Stimulated activated CD4-positive, alpha-beta T cell treated with anti-CD3 and anti-CD28 coated beads, TNF-alpha, amount 100 ng/mL, for 4 hours (primary cell): ENCODE measurements at places on chromosomes 13 and 19.

DNA sequence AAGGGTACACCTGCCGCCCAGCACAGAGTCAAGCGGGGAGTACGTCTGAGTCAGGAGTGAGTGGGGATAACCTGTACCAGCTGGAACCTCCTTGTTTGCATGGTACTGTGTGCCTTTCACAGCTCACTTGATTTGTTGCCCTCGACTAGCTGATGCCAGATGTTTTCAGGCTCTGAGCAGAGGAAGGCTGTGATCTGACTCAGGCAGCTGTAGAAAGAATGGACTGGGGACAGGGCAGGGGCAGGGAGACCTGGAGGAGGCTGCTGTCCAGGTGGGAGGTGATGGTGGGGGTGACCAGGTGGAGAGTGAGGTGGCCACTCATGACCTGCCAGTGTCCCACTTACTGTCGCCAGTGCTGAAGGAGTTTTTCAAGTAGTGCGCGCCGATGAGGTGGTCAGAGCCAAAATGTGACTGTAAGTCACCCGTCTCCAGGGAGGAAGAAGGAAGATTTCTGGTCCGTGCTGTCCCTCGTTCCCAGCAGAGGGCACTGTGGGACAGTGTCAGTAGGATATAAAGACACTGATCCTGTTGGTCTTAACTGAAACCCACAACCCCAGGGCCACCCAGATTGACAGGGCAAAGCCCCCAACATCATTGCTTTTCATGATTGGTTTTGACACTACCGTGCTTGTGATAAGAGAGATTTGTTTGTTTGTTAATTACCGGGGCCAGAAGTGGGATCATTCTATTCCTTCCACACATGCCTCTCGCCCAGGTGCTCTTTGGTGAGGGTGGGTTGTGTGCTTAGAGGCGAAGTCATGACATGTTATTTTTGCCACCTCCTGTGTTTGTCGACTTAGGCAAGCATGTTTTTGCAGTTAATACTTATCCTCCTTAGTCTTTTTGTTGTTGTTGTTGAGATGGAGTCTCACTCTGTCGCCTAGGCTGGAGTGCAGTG is 128.4 kb downstream of the DPF1 start:
- DNase-seq, result peak; percentile 22

GRCh38 chr19:17332677-17333581 is 1.7 kb downstream of the ANO8 start:
- DNase-seq, result no peak

DNA sequence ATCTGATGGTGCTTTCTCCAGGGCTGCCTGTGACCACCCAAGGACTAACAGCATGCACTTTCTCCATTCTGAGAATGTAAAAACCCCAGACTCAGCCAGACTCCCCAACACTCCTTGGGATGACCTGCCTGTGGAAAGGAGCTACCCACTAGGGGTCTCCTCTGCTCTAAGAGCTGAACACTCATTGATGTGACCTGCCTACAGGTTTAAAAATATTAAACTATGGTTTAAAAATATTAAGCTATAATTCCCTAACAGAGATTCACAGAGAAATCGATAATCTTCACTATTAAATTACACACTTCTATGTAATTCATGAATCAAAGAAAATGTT is 696.2 kb upstream of the SLITRK5 start:
- no peak for DNase-seq

- DNase-seq, result no peak
These were observed 88.4 kb upstream of the IRS2 start for GRCh38 chr13:109874484-109875454.

- no peak for DNase-seq
These were observed 24.4 kb downstream of the GRIK5 start for GRCh38 chr19:42045575-42045974.

DNA sequence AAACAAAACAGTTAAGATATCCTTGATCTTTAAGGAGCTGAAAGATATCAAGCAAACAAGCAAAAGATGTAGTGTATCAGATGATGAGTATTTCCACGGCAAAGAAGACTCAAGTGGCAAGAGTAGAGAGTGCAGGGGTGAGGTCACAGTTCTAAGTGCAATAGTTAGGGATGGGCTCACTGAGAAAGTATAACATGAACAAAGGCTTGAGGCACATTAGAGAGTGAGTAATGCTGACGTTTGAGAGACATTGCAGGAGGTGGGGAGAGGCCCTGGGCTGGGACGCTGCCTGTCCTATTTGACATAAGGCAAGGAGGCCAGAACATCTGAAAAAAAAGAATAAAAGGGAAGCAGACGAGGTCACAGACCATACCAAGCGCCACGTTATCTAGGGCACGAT is 1.4 kb downstream of the DUXA start:
- DNase-seq, result no peak
